ENCODE measurements at places on chromosomes 1 and 21.
A peak's percentile ranks its signal among the peaks of the same experiment; 100 is the strongest.

- DNase-seq = no peak
Measured at GRCh38 chr1:26015358-26015757, 6.2 kb upstream of the EXTL1 start.

GRCh38 chr1:47865881-47866535, 131.2 kb downstream of the TRABD2B start:
- no peak for DNase-seq

DNA sequence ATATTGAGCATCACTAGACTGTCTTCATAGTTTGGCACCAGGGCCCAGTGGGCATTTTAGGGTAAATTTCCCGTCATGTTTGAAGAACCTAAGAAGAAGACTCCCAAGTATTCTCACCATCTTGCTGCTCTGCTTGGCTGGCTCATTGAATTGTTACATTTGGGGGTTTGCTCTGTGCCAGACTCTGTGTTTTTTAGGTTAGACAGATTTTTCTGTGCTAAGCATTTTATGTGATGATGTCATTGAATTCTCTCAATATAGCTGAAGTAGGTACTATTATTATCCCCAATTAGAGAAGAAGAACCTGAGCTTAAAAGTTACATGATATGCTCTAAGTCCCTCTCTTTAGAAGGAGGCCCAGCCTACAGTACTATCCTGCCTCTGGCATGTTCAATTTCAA, 28.0 kb upstream of the DNASE2B start:
- no peak for DNase-seq

DNA sequence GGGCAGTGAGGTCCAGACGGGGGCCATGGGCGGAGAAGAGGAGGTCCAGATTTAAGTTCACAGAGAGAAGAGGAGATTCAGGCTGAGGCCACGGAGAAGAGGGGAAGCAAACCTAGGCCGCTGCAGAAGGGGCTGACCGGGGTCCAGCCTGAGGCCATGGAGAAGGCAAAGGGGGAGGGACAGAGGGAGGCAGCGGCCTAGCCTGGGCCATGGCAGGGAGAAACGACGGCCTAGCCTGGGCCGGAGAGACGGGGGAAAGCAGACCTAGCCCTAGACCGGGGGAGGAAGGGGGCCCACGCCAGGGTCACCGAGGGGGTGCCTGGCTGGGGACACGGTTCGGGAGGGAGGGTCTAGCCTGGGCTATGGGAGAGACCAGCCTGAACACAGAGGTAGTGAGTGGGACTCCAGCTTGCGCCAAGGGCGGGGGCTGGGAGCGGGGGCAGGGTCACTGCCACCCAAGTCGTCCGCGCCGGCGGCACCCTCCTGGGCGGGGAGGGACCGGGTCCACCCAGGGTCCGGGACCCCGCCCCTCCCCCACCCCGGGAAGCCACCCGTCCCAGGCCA, 459 bp downstream of the CAPZB start:
- DNase-seq = no peak

- DNase-seq = no peak
Measured at GRCh38 chr1:59521456-59521855, 224.6 kb downstream of the FGGY start.

- DNase-seq = no peak
Measured at GRCh38 chr21:44024887-44025353, 12.8 kb downstream of the TRAPPC10 start.

DNA sequence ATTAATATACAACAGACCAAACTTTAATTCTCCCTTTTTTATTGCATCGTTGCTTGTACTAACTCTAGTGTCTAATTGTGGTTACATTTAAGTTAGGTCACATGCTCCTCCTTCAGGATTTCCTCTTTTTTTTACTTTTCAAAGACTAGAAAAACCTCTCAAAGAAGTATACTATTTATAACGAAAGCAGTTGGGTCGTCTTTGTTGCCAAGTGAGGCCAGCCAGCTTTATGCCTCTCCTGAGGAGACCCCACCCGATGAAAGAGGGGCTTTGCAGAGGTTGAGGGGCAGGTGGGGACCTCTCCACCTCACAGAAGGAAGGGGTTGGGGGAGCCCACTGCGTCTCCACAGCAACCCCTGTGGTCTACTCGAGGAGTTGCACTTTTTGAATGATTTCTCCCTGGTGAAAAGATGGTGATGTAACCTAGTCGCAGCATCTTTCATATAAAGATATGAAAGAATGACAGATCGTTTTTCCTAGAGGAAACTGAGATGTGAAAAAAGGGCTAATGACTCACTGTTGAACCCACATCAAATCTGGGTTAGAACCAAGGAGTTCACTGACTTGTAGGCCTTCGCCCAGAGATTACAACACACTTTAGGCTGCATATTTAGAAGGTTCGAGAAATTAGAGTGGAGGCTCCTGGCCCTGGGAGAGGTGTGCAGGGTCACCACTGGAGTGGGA, 6.4 kb downstream of the TGFB2 start:
- no peak for DNase-seq

- DNase-seq = no peak
Measured at GRCh38 chr1:246711548-246712003, 12.6 kb upstream of the SCCPDH start.

- DNase-seq = no peak
Measured at GRCh38 chr1:41560496-41560895, 76.0 kb upstream of the EDN2 start.

DNA sequence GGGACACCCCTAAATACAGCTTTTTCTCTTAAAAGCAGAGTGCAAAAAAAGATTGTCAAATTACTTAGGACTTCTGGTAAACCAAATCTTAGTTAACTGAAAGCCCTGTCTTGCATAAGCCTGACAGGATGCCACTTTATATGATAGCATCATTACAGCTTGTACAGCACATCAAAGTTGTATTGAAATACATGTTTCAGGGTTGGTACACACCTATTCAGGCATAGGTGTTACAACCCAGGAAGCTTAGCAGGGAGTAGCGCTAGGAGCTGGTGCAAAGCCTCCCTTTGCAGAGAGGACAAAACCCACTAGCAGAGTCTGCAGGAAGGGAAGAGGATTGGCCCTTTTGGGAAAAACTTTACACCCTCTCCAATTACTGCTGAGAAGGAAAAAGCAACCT, 258.9 kb upstream of the SGIP1 start:
- no peak for DNase-seq

- DNase-seq = no peak
Measured at GRCh38 chr1:219555031-219555692, 57.7 kb downstream of the ZC3H11B start.

DNA sequence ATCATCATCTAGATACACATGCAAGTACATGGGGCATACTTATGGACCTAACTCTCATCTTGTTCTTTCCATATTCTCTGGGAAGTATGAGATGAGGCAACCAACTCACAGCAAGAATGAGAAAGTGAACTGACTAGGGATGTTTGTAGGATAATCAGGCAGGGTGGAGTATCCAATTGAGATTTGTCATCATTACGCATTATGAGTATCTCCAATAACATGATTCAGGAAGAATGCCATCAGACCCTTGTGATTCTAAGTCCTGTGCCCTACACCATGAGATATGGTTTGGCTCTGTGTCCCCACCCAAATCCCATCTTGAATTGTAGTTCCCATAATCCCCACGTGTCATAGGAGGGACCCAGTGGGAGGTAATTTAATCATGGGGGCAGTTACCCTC, 154.0 kb downstream of the SLC30A10 start:
- no peak for DNase-seq

- no peak for DNase-seq
Measured at GRCh38 chr1:235776396-235776795, 90.3 kb downstream of the LYST start.

DNA sequence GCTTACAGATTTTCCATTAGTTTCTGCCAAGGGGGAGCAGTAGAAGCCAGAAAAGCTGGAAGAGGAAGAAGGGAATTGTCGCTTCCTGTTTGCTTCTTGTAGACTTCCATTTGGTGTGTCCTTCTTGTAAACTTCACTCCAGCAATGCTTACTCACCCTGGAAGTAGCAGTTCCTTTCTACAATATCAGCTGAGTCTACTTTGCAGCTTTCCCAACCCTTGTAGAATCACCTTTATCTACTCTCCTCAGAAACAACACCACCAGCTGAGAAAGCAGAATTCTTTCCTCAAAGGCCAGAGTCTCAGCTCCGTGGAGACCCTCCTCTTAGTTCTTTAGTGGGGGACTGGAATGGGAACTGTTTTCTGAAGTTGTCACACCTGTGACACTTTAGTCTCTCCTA, 1136.7 kb upstream of the TMPRSS15 start:
- no peak for DNase-seq

DNA sequence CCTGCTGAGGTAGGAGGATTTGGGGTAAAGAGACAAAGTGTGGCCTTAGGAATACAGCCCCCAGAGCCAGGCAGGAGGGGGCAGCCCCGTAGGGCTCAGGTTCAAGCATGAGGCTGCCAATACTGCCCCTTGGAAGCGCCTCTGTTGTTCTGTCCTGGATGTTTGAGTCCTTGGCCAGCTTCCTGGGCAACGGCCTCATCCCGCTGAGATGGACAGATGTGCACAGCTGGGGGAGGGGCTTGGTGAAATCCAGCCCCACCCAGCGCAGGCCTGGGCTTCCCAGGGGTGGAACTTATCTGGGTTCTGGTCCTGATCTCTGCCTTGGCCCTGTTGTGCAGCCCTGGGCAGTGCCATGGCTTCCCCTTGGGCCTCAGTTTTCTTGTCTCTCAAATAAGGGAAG, 34.8 kb upstream of the MAN1C1 start:
- DNase-seq = no peak

DNA sequence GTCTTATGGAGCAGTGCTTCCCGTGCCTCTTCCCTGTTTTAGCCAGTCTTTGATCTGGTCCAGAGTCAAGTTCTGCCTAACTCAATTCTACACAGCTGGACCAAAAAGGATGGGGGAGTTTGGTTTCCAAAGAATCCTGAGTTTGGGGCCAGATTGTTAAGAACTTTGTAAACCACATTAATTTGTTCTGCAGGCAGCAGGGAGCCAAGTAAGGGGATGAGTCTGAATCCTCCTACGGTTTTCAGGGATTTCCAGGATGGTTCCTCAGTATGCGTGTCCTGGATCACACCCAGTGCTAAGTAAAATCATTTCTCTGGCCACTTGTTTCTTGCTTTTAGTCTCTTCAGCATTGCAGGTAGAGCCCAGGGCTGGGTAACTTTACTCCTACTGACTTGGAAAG, 26.1 kb upstream of the GJA5 start:
- no peak for DNase-seq

- DNase-seq = no peak
Measured at GRCh38 chr21:36705679-36706481, 7.0 kb downstream of the SIM2 start.

GRCh38 chr1:115476616-115477015, 138.6 kb upstream of the NGF start:
- no peak for DNase-seq

DNA sequence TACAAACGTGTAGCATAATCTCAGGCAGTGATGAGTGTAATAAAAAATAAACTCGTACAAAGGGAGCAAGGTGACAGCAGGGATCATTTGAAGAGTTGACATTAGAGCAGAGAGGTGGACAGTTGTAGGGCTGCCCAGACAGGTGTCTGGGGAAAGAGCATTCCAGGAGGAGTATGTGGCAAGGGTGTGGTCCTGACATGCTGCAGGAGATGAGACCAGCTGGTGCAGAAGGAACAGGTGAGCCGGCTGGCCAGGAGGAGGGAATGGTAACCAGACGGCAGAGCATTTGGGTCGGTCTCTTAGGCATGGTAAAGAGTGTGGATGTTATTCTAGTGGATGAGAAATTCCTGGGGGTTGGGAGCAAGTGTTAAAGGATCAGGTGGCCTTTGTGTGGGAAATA, 306.3 kb downstream of the LMX1A start:
- DNase-seq = no peak

DNA sequence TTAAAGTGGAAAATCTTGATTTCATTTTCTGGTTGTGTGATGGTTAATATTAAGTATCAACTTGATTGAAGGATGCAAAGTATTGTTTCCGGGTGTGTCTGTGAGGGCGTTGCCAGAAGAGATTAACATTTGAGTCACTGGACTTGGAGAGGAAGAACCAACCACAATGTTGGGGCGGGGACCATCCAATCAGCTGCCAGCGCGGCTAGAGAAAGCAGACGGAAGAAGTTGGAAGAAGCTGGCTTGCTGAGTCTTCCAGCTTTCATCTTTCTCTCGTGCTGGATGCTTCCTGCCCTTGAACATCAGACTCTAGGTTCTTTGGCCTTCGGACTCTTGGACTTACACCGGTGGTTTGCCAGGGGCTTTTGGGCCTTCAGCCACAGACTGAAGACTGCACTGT, 832.6 kb upstream of the TMPRSS15 start:
- DNase-seq = no peak

- no peak for DNase-seq
Measured at GRCh38 chr1:235017719-235018118, 110.9 kb downstream of the TOMM20 start.

GRCh38 chr1:170634293-170634692, 29.6 kb upstream of the PRRX1 start:
- DNase-seq = no peak

DNA sequence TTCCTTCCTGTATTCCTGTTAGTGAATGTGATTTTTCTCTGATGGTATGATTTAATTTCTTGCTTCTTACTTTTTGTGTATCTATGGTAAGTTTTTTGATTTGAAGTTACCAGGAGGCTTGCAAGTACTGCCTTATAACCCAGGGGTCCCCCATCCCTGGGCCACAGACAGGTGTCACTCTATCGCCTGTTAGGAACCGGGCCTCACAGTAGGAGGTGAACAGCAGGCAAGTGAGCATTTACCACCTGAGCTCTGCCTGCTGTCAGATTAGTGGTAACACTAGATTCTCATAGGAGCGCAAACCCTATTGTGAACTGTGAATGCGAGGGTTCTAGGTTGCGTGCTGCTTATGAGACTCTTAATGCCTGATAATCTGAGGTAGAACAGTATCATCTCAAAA, 143.3 kb downstream of the RPS6KC1 start:
- no peak for DNase-seq

DNA sequence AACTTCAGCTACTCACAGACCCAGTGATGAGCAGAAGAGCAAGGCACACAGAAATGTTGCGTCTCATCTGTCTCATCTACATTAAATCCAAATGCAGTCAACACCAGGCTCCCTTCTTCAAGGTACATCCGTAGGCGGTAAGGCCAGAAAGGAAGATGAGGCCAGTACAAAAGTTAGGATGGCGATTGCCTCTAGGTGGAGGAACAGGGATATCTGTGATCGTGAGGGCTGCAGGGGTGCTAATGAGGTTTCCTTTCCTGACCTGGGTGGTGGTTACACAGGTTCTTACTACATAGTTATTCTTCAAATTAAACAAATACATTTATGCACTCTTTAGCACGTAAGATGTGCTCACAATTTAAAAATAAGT, 1.4 kb upstream of the MYBPH start:
- DNase-seq = no peak

DNA sequence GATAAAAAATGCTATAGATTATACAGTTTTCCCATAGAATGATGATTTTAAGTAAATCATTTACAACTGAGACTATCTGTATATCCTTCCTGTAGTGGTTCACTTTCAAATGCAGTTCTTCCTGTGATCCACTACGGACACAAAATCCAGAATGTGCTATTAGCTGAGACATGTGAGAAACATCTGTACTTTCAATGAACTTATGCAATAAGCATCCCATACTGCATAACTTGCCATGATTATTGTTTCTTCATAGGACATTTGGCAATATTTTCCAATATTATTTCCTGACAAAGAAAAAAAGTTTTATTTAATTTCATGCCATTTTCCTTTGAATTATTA, 83.5 kb upstream of the PRDX6 start:
- no peak for DNase-seq

- DNase-seq = peak; percentile 73
Measured at GRCh38 chr1:211155040-211155439, 21.1 kb upstream of the KCNH1 start.
